ENCODE measurements at places on chromosomes 1 and 21. TPM values are rescaled to one million over a fixed set of nuclear protein-coding genes. Genes with fewer than 3 reads are reported as not detected.

- no peak overlapping the region for H3K27ac ChIP-seq
- no peaks in the 10 kb centered on the region for H3K27me3 ChIP-seq
- no peaks in the 10 kb centered on the region for H3K4me1 ChIP-seq
- no peaks in the 10 kb centered on the region for H3K36me3 ChIP-seq
- H3K4me3 ChIP-seq = no peak overlapping the region
- DNase-seq = no peak
Observed at GRCh38 chr1:112307930-112308591, 88.0 kb upstream of the CTTNBP2NL start.

DNA sequence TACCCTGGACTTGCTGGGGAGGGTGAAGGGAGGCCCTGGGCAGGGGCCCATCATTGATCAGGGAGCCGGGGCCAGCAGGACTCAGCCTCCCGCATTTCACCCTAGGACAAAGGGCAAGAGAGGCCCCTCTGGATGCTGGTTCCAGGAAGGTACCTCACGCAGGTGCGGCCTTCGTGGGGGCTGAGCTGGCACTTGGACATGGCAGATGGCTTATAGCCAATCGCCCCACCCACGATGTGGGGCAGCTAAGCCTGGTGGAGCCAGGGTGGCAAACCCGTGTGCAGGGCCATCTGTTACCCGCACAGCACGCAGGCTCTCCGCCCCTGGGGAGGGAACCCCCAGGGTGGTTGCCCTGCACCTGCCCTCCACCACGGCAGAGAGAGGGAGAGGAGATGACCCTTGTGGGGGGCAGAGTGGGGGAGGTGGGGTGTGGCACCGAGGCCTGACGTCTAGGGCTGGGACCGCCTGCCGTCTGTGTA is 2.5 kb downstream of the TFF3 start:
- H3K4me3 ChIP-seq = no peak overlapping the region
- no peak overlapping the region for H3K27ac ChIP-seq

- no peaks in the 10 kb centered on the region for H3K4me1 ChIP-seq
- H3K36me3 ChIP-seq = no peaks in the 10 kb centered on the region
- no peak overlapping the region for H3K4me3 ChIP-seq
- DNase-seq = no peak
Observed at GRCh38 chr1:209486861-209487593, 96.5 kb upstream of the CAMK1G start.

DNA sequence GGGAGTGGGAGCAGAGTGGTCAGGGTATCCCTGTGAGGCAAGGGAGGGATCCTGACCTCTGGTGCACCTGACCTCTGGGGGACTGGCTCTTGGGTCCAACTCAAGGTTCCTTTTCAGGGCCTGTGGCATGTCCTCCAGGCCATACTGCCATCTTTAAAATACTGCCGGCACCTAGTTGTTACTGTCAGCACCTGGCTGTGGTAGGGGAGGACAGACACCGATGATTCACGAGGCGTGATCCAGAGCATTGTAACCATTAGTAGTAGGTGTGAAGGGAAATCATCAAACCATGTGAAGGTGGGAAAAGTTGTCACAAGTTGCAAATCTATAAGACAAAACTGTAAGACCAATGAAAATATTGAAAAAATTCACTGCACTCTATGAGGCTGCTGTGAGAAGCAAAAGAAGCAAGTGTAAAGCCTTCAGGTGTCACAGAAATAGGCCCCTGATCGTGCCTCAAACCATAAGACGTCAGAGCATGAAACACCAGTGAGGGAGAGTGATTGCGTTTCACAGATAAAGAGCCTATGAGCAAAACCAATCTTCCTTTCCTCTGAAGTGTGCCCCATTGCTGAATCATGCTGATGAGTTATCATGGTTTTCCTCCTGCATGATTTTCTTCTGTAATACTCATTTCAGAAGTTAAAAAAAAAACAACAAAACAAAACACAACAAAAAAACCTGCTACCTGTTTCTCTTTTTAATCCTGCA is 55.3 kb downstream of the CDC7 start:
- no peaks in the 10 kb centered on the region for H3K36me3 ChIP-seq
- no peak overlapping the region for H3K27ac ChIP-seq
- no peak overlapping the region for H3K4me3 ChIP-seq
- H3K27me3 ChIP-seq = no peaks in the 10 kb centered on the region
- DNase-seq = no peak

GRCh38 chr1:115340879-115341278 is 2.8 kb upstream of the NGF start:
- no peak overlapping the region for H3K27ac ChIP-seq
- no peak for DNase-seq
- peaks cover 13% of the 10 kb centered on the region for H3K27me3 ChIP-seq
- no peak overlapping the region for H3K4me3 ChIP-seq
- peaks cover 9% of the 10 kb centered on the region for H3K4me1 ChIP-seq
- no peaks in the 10 kb centered on the region for H3K36me3 ChIP-seq

GRCh38 chr1:4485878-4486277 is 168.5 kb upstream of the AJAP1 start:
- no peak overlapping the region for H3K27ac ChIP-seq
- no peak overlapping the region for H3K4me3 ChIP-seq
- no peaks in the 10 kb centered on the region for H3K27me3 ChIP-seq
- H3K4me1 ChIP-seq = no peaks in the 10 kb centered on the region
- DNase-seq = no peak

DNA sequence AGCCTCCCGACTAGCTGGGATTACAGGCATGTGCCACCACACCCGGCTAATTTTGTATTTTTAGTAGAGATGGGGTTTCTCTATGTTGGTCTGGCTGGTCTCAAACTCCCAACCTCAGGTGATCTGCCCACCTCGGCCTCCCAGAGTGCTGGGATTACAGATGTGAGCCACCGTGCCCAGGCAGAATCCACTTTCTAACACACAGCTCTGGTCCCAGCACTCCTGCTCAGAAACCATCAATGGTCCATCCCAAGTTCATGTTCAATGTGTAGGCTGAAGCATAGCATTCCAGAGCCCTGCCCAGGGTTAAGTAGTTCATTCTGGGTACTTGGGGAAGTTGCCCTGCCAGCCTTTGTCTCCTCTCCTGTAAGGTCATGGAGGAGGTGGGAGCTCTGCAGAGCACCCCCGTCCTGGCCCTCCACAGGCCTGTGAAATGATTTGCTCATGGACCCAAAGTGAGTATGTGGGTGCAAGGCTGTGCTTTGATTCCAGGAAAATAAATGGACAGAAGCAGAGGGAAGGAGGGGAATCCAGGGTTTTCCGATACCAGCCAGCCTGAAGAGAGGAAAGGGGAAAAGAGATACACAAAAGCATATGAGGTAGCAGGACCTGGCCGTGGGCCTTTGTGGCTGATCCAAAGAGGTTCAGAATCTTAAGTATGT is 55.2 kb downstream of the NENF start:
- H3K27me3 ChIP-seq = no peaks in the 10 kb centered on the region
- no peak for DNase-seq
- H3K4me3 ChIP-seq = no peak overlapping the region
- H3K36me3 ChIP-seq = no peaks in the 10 kb centered on the region
- H3K4me1 ChIP-seq = peaks cover 5% of the 10 kb centered on the region
- peak overlapping the region; percentile 24 for H3K27ac ChIP-seq

GRCh38 chr1:96416111-96416595 is 305.4 kb upstream of the PTBP2 start:
- no peak overlapping the region for H3K4me3 ChIP-seq
- no peak overlapping the region for H3K27ac ChIP-seq
- H3K4me1 ChIP-seq = no peaks in the 10 kb centered on the region
- H3K27me3 ChIP-seq = no peaks in the 10 kb centered on the region

DNA sequence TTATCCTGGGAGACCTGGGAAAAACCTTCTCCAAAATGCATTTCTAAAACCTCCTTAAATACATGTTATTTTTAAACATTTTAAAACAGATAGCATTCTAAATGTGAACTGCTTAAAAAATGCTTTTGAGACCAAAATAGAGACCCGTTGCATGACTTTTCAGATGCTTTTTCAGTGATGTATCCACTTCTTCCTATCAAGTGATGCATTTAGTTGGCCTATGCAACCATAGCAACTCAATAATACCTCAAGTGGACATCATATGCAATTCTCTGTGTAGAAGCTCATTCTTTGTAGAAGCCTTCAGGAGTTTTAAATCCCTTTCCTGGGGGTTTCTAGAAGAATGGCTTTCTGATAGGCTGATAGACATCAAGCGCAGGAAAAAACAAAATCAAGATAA is 94.5 kb upstream of the RAVER2 start:
- DNase-seq = no peak
- no peak overlapping the region for H3K4me3 ChIP-seq
- H3K27ac ChIP-seq = no peak overlapping the region
- H3K27me3 ChIP-seq = no peaks in the 10 kb centered on the region
- H3K4me1 ChIP-seq = no peaks in the 10 kb centered on the region
- H3K36me3 ChIP-seq = peaks cover 4% of the 10 kb centered on the region

GRCh38 chr1:203645996-203646395 is 19.4 kb downstream of the ATP2B4 start:
- no peak overlapping the region for H3K27ac ChIP-seq
- H3K36me3 ChIP-seq = no peaks in the 10 kb centered on the region
- no peaks in the 10 kb centered on the region for H3K27me3 ChIP-seq
- no peak overlapping the region for H3K4me3 ChIP-seq
- DNase-seq = no peak

The PUSL1 gene
- total RNA-seq = 14.2 TPM

The CFAP74 gene
- total RNA-seq = 0.35 TPM

The BACH1 gene
- total RNA-seq = 125 TPM

Measured in upper lobe of right lung (tissue), 1 donor.